ENCODE measurements at places on chromosomes 5 and 9.

GRCh38 chr9:18989865-18990264, 43.1 kb downstream of the SAXO1 start:
- DNase-seq = no peak

DNA sequence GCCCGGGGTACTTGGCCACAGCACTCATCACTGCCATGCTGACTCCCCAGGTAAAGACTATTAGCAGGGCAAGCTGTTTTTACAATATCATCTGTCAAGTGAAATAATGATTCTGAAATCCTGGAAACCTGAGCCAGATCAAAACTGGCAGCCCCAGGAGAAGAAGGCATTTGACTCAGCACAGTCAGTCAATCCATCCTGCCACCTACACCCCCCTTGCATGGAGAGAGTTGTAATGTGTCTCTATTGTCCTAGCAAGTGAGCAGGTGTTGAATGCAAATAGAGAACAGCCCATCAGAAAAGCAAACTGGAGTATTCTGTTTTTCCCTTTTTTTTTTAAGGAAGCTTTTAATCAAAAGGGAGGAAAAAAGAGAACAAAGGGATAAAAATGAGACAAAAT, 291.2 kb downstream of the BRINP1 start:
- no peak for DNase-seq

- no peak for DNase-seq
Observed at GRCh38 chr5:123790226-123790625, 278.2 kb downstream of the CSNK1G3 start.

GRCh38 chr5:132076202-132076830, 2.7 kb downstream of the CSF2 start:
- DNase-seq = no peak

DNA sequence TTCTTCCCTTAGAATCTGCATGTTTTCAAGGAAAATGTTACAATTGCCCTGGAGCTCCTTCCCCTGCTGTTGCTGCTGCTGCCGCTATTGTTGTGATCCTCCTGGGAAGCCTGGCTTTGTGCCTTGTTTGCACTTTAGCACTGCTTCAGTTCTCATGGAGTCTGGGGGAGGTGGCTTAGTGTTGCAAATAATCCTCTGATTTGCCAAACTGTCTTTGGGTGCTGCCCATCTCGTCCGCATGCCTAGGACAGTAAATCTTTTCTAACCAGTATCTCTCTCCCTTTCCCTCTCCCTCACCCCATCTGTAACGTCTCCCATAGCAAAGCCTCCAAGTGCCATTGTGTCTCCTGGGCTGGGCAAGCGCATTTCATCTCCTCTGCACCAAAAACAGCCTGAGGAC, 30.3 kb downstream of the FAM240B start:
- DNase-seq = no peak

- DNase-seq = no peak
Observed at GRCh38 chr5:35152733-35153132, 77.6 kb downstream of the PRLR start.

DNA sequence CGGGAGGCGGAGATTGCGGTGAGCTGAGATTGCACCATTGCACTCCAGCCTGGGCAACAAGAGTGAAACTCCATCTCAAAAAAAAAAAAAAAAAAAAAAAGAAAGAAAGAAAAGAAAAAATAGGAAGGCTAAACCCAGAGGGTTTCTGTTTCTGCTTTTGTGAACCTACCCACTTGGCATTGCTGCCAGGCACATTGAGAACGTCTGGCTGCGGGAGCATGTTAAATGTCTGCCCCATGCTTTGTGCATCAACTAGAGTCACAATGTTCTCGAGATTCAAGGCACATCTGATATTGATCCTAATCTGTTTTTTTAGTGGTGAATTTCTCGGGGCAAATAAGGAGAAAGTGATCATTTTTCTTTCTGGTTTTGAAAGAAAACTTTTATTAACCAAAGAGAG, 2.8 kb downstream of the SLC25A25 start:
- no peak for DNase-seq

Data from posterior cingulate gyrus (tissue), 11 donors.